ENCODE measurements at places on chromosomes 5 and 9.

DNA sequence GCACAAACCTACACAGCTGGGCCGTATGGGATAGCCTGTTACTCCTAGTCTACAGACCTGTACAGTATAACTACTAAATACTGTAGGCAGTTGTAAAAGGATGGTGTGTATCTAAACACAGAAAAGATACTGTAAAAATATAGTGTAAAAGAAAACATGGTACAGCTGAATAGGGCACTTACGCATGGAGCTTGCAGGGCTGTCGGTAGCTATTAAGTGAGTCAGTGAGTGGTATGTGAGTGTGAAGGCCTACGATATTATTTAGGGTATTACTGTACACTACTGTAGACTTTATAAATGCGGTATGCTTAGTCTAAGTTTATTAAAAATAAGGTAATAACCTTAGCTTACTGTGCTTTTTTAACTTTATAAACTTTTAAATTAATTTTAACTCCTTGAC, 1.2 kb downstream of the ZCCHC9 start:
- no peaks in the 10 kb centered on the region for H3K36me3 ChIP-seq
- H3K4me1 ChIP-seq = peaks cover 6% of the 10 kb centered on the region
- no peak overlapping the region for H3K4me3 ChIP-seq
- no peak overlapping the region for H3K27ac ChIP-seq
- H3K27me3 ChIP-seq = no peaks in the 10 kb centered on the region

DNA sequence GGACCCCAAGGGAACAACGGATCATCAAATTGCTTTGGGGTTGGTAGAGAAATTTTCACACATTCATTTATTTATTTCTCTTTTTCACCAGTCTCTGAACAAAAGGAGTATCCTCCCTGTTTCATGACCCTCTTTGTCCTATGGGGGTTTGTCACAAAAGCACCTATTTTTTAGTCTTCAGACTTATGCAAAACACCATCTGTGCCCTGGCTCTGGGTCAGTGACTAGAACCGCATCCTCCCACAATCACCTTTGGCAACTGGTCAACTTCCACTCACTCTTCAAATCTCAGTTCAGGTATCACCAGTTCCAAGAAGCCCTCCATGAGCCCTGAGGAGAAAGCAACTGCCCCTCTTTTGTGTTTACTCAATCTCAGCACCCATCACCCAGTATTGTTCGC, 395.7 kb downstream of the CDK5RAP2 start:
- no peaks in the 10 kb centered on the region for H3K36me3 ChIP-seq
- H3K27ac ChIP-seq = no peak overlapping the region
- H3K27me3 ChIP-seq = no peaks in the 10 kb centered on the region
- no peak for DNase-seq
- H3K4me3 ChIP-seq = no peak overlapping the region

- peaks cover 7% of the 10 kb centered on the region for H3K4me1 ChIP-seq
- H3K27ac ChIP-seq = peak overlapping the region; percentile 81
- no peaks in the 10 kb centered on the region for H3K27me3 ChIP-seq
- H3K36me3 ChIP-seq = no peaks in the 10 kb centered on the region
Measured at GRCh38 chr9:36191290-36191645, 547 bp downstream of the CLTA start.

DNA sequence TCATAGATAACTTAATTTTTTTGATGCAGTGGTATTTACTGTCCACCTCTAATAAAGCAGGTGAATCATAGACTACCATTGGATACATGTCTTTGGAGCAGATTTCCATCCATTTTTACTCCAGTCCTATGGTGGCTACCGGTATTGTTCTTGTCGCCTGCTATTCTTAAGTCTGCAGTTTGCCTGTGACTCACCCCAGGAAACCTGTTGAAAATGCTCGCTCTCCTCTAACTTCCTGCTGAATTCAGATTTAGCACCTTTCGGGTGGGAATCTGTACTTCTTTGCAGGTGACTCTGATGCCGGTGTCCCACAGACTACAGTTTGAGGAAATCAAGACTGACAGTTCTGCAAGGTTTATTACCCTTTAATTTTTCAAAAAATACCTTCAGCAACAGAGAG, 58.8 kb upstream of the DHFR start:
- H3K27me3 ChIP-seq = no peaks in the 10 kb centered on the region
- H3K4me3 ChIP-seq = no peak overlapping the region
- DNase-seq = peak; percentile 4
- H3K36me3 ChIP-seq = peaks cover 2% of the 10 kb centered on the region
- H3K4me1 ChIP-seq = no peaks in the 10 kb centered on the region
- no peak overlapping the region for H3K27ac ChIP-seq

- H3K4me3 ChIP-seq = no peak overlapping the region
- no peaks in the 10 kb centered on the region for H3K27me3 ChIP-seq
- DNase-seq = no peak
- no peak overlapping the region for H3K27ac ChIP-seq
- H3K4me1 ChIP-seq = no peaks in the 10 kb centered on the region
- no peaks in the 10 kb centered on the region for H3K36me3 ChIP-seq
Measured at GRCh38 chr5:10988622-10989021, 227.6 kb upstream of the DAP start.

- peaks cover 78% of the 10 kb centered on the region for H3K36me3 ChIP-seq
- no peak overlapping the region for H3K4me3 ChIP-seq
- H3K27me3 ChIP-seq = no peaks in the 10 kb centered on the region
- DNase-seq = no peak
- no peaks in the 10 kb centered on the region for H3K4me1 ChIP-seq
- no peak overlapping the region for H3K27ac ChIP-seq
Measured at GRCh38 chr9:134716067-134716466, 74.5 kb downstream of the COL5A1 start.

GRCh38 chr5:1736889-1737711, 62.5 kb downstream of the MRPL36 start:
- no peak for DNase-seq
- H3K27me3 ChIP-seq = no peaks in the 10 kb centered on the region
- H3K4me3 ChIP-seq = no peak overlapping the region
- H3K4me1 ChIP-seq = no peaks in the 10 kb centered on the region

DNA sequence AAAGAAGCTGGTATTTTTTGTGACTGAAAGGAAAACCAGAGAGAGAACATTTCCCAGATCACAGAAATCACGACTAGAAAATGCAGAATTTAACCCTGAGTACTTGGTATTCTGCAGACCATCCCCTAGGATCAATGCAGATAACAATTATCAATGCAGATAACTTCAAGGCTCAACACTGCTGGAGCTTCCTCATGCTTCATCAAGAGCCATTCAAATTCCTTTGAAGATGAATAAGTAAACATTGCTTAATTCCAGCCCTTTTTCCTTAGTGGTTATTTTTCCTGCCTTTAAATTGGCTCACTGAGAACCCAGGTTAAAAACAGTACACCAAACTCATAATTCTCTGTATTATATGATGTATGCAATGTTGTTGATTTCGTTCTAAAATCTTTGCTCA, 370.1 kb upstream of the TLE4 start:
- H3K27ac ChIP-seq = no peak overlapping the region
- no peaks in the 10 kb centered on the region for H3K36me3 ChIP-seq
- H3K4me3 ChIP-seq = no peak overlapping the region
- DNase-seq = no peak

DNA sequence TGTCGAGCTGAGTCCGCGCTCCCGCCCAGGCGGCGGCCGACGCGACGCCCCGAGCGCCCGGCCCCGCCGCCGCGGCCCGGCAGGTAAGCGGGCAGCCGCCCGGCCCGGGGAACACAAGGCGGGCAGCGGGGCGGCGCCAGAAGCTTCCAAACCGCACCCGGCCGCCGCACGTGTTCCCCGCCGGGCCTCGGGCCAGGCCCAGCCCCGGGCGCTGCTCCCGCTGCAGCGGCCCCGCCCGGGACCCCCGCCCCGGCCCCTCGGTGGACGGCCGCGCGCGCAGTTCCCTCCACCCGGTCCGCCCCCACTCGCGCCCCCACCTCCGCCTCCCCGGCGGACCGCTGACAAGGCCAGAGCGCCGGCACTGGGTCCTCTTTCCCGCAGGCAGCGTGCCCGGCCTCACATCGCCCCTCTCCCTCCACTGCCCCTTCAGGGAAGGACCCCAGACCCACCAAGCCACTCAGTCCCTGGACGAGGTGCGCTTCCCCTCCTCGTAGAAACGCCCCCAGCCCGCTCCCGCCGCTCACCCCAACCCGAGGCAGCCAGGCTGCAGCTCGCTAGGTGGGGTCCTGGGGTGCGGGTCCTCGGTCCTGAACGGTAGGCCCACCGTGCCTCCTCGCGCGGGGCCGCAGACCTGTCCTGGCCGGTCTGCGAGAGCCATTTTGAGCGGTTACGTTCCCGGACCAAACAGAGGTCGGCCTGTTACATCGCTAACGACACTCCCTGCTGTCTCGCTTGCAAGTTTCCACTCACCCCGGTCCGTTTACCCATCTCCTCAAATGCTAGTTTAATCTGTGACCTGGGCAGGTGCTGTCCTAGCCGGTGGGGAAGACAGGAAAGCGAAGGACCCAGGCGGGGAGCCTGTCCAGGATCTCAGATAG, 475 bp downstream of the WDR5 start:
- H3K27ac ChIP-seq = no peak overlapping the region
- H3K27me3 ChIP-seq = no peaks in the 10 kb centered on the region
- peak overlapping the region; percentile 95 for H3K4me3 ChIP-seq
- DNase-seq = no peak
- H3K36me3 ChIP-seq = peaks cover 16% of the 10 kb centered on the region
- peaks cover 20% of the 10 kb centered on the region for H3K4me1 ChIP-seq

- DNase-seq = no peak
- H3K27ac ChIP-seq = no peak overlapping the region
- H3K36me3 ChIP-seq = peaks cover 2% of the 10 kb centered on the region
- H3K4me1 ChIP-seq = peaks cover 5% of the 10 kb centered on the region
Measured at GRCh38 chr5:59001154-59001553, 418.3 kb downstream of the RAB3C start.

DNA sequence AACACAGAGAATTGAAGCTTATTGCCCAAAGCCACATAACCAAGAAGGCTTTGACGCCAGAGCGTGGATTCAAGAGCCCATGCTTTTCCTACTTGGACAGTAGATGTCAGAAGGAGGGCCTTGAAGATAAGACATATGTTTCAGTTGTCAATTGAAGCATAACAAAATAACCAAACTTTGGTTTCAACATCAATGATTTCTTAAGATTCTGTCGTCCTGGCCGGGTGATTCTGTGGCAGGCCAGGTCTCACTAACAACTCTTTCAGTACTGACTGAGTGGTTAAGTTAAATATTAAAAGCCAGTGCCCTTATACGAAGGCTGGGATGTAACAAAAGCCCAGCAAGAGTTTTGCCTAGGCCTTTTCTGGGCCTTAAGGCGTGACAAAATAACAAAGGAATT, 94.0 kb downstream of the RCL1 start:
- no peaks in the 10 kb centered on the region for H3K27me3 ChIP-seq
- no peak overlapping the region for H3K27ac ChIP-seq
- DNase-seq = no peak
- H3K4me3 ChIP-seq = no peak overlapping the region
- H3K4me1 ChIP-seq = no peaks in the 10 kb centered on the region

DNA sequence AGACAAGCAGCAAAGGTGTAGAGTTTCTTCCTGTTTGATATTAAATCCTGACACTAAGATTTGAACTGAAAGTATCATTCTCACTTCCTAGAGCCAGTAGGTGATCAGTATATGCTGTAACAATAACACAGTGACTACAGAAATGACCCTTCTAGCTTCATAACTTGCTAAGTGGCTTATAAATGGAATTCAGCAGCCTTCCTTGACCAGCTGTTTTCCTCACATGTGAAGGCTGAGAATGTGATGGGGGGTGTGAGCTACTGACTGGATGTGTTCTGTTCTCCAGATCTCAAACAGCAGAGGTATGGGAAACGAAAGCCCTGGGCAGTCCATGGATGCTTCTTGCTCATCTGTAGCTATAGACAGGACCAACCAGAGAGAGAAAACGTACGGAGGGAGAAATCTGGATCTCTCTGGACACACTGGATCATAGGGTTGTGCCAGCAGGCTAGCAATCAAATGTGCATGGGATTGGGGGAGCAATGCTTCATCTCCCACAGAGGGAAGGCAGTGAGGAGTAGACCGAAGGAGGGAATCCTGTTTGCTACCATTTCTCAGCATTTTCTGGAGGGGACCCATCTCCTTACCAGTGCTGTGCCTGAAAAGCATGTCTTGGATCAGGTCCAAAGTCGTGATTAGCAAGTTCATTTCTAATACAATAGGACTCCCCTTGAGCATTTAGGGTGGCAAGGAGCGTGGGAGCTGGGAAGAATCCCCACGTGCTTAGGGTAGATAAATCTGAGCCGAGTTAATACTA, 39.4 kb downstream of the TNFAIP8 start:
- no peak overlapping the region for H3K4me3 ChIP-seq
- no peaks in the 10 kb centered on the region for H3K4me1 ChIP-seq

GRCh38 chr9:32351845-32352244, 32.6 kb upstream of the ACO1 start:
- H3K4me3 ChIP-seq = no peak overlapping the region
- no peaks in the 10 kb centered on the region for H3K27me3 ChIP-seq
- H3K36me3 ChIP-seq = no peaks in the 10 kb centered on the region
- no peak overlapping the region for H3K27ac ChIP-seq
- DNase-seq = no peak

Data from trophoblast cell (in vitro differentiated cells and primary cell).